Spleen (tissue), 13 donors: ENCODE measurements at places on chromosomes 12 and 14.

DNA sequence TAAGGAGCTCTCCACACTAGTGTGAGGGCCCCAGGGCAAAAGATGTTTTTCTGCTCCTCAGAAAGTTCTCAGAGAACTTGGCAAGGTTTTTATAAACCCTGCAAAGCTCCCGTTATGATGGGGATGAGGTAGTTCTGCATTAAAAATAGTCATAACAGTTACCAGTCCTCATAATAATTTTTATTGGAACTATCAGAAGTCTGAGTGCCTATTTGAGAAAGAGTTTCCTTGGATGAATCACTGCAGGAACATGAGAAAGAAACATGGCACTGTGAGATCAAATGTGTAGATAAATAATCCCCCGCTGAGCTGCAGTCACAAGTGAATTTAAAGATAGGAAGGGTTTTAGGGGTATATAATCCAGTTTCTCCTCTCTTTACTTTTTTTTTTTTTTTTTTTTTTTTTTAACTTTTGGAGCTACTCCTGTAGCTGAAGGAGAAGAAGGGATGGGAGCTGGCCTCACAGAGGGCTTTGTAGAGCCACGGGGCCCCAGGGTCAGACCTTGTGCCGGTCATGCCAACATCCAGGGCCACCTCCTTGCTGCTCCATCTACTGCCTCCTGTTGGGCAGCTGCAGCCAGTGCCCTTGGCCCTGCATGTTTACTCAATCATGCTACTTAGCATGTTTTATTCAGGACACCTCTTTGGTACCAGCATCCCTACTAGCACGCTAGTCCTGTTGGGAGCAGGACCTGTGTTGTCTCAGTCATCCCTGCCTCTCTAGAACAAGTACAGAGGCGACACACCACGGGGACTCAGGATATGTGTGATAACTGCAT is 39.5 kb downstream of the EVL start:
- no peak for DNase-seq
- H3K4me1 ChIP-seq, result peaks cover 89% of the 10 kb centered on the region
- H3K36me3 ChIP-seq, result peaks cover 34% of the 10 kb centered on the region
- no peaks in the 10 kb centered on the region for H3K27me3 ChIP-seq

GRCh38 chr14:44113769-44114730 is 393.0 kb downstream of the FSCB start:
- H3K27ac ChIP-seq, result no peak overlapping the region
- no peaks in the 10 kb centered on the region for H3K27me3 ChIP-seq
- no peak for DNase-seq
- H3K36me3 ChIP-seq, result no peaks in the 10 kb centered on the region

DNA sequence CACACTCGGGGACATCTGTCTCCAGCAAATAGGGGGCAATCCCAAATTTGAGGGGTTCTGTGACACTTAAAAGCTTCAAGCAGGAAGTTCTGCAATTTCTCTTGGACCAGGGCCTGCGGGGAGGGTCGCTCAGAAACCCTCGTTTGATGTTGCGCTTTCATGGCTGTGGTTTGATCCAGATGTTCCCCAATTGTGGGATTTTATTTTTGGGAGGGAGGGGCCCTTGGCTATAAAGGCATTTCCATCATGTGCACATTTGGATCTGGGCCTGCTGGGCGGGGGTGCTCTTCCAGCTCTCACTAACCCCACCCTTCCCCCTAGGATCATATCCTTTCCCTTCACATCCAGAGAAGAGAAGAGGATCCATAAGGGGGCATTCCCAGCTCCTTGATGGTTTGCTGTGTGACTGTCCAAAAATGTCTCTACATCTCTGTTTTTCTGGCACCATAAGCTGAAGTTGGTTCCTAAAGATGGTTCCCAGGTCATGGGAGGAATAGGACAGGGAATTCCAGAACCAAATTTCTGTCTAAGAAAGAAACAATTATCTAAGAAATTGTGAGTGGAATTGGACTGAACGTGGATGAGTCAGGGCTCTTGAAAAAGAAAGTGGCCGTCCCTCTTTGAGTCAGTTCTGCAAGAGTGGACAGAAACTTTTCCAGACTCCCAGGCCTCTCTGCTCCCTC is 47.2 kb downstream of the SMUG1 start:
- no peak for DNase-seq
- H3K4me3 ChIP-seq, result no peak overlapping the region

DNA sequence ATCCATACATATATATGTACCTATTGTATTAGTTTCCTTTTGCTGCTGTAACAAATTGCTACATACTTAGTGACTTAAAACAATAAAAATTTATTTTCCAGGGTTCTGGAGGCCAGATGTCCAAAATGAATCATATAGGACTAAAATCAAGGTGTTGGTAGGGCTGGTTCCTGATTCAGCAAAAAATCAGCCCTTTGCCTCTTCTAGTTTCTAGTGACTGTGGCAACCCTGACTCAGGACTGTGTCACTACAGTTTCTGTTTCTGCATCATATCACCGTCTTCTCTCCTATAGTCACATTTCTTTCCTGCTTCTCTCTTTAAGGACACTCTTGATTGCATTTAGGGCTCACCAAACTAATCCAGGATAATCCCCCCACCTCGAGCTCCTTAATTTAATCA is 386.3 kb upstream of the TBX3 start:
- no peaks in the 10 kb centered on the region for H3K36me3 ChIP-seq
- no peaks in the 10 kb centered on the region for H3K27me3 ChIP-seq
- DNase-seq, result no peak
- no peaks in the 10 kb centered on the region for H3K4me1 ChIP-seq
- no peak overlapping the region for H3K27ac ChIP-seq
- no peak overlapping the region for H3K4me3 ChIP-seq

DNA sequence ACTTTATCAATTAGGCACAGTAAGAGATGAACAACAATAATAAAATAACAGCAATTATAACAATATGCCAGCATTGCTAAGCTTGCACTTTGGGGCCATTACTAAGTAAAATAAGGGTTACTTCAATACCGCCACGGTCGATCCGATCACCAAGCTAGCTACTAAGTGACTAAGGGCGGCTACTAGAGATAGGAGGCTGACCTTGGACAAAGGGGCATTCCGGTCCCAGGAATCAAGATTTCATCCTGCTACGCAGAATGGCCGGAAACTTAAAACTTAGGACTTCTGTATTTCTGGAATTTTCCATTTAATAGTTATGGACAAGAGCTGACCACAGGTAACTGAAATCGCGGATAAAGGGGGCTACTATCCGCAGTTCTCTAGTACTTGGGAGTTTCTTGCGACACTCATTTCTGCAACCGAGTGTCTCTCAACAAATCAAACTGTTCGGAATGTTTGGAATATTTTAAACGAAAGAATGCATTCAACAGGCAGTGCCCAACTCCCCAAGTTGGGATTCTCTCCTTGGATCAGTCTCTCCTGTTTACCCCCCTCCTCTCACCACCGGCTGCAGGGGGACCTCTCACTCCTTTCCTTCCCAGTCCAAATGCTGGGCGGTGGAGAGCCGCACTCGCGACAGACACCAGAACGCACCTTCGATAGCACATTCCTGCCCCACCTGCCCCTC is 650 bp downstream of the HEBP1 start:
- H3K4me1 ChIP-seq, result peaks cover 47% of the 10 kb centered on the region
- H3K27ac ChIP-seq, result peak overlapping the region; percentile 79
- peak overlapping the region; percentile 74 for H3K4me3 ChIP-seq
- no peak for DNase-seq

GRCh38 chr12:51867796-51868428 is 19.4 kb upstream of the FIGNL2 start:
- DNase-seq, result no peak
- peaks cover 26% of the 10 kb centered on the region for H3K27me3 ChIP-seq
- peaks cover 29% of the 10 kb centered on the region for H3K4me1 ChIP-seq
- no peak overlapping the region for H3K4me3 ChIP-seq
- H3K27ac ChIP-seq, result no peak overlapping the region

GRCh38 chr12:81332054-81332453 is 254.2 kb downstream of the ACSS3 start:
- H3K27me3 ChIP-seq, result no peaks in the 10 kb centered on the region
- no peaks in the 10 kb centered on the region for H3K36me3 ChIP-seq
- no peak overlapping the region for H3K4me3 ChIP-seq
- H3K27ac ChIP-seq, result no peak overlapping the region
- no peak for DNase-seq

GRCh38 chr14:102579696-102580549 is 12.5 kb upstream of the RCOR1 start:
- DNase-seq, result no peak
- no peaks in the 10 kb centered on the region for H3K27me3 ChIP-seq
- H3K4me1 ChIP-seq, result no peaks in the 10 kb centered on the region
- H3K36me3 ChIP-seq, result no peaks in the 10 kb centered on the region
- H3K27ac ChIP-seq, result no peak overlapping the region

GRCh38 chr12:25958428-25959070 is at the start of gene RASSF8:
RASSF8 (plus strand) TSS chr12:25958682; CDS start chr12:26055344, 96,662 bp downstream.
- peaks cover 30% of the 10 kb centered on the region for H3K4me1 ChIP-seq
- peak within 1 kb of the TSS; percentile 55 for H3K4me3 ChIP-seq

DNA sequence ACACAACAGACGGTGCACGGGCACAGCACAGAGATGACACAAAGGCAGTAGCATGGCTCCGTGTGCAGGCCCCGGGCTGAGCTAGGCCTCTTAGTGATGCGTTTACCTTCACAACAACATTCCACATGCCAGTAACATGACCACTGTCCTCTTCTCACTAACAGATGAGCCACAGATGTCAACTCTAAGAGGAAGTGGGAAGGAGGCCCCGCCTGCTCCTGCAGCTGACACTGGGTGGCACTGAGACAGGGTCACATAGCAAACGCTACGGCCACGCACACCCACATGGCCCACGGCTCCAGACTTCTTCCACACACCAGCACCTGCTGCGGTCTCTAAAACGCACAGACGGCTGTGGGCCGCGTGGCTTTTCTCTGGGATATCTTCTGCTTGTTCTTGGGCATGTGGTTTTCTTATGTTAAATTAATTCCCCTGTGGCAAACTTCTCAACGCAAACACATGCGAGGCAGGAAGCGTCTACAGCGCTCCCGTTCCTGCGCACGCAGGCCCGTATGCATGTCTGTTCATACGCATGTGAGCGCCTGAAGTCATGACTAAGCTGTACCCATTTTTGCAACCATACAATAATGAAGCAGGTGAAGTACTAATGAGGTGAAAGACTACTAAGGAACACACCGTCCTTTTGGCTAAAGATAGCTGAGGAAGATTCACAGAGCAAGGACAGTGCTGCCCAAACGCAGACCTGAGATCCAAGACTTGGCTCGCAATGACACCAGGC is 26.8 kb downstream of the AMN start:
- H3K4me3 ChIP-seq, result no peak overlapping the region
- DNase-seq, result peak; percentile 87
- no peaks in the 10 kb centered on the region for H3K27me3 ChIP-seq
- peak overlapping the region; percentile 63 for H3K27ac ChIP-seq

GRCh38 chr14:51308866-51309265 is 68.8 kb downstream of the TMX1 start:
- H3K27ac ChIP-seq, result no peak overlapping the region
- DNase-seq, result no peak
- no peaks in the 10 kb centered on the region for H3K27me3 ChIP-seq
- H3K36me3 ChIP-seq, result no peaks in the 10 kb centered on the region
- H3K4me1 ChIP-seq, result no peaks in the 10 kb centered on the region

- peaks cover 33% of the 10 kb centered on the region for H3K36me3 ChIP-seq
- no peak for DNase-seq
- H3K4me3 ChIP-seq, result no peak overlapping the region
- H3K27ac ChIP-seq, result no peak overlapping the region
Measured at GRCh38 chr12:50016501-50017475, 8.5 kb downstream of the RACGAP1 start.

- H3K4me1 ChIP-seq, result peaks cover 18% of the 10 kb centered on the region
- H3K4me3 ChIP-seq, result no peak overlapping the region
- no peak for DNase-seq
- no peak overlapping the region for H3K27ac ChIP-seq
- no peaks in the 10 kb centered on the region for H3K36me3 ChIP-seq
Measured at GRCh38 chr12:89314060-89314761, 38.1 kb downstream of the DUSP6 start.

- no peak overlapping the region for H3K27ac ChIP-seq
- no peaks in the 10 kb centered on the region for H3K4me1 ChIP-seq
- DNase-seq, result no peak
- H3K36me3 ChIP-seq, result no peaks in the 10 kb centered on the region
- no peak overlapping the region for H3K4me3 ChIP-seq
Measured at GRCh38 chr12:30166006-30166795, 382.5 kb upstream of the TMTC1 start.

DNA sequence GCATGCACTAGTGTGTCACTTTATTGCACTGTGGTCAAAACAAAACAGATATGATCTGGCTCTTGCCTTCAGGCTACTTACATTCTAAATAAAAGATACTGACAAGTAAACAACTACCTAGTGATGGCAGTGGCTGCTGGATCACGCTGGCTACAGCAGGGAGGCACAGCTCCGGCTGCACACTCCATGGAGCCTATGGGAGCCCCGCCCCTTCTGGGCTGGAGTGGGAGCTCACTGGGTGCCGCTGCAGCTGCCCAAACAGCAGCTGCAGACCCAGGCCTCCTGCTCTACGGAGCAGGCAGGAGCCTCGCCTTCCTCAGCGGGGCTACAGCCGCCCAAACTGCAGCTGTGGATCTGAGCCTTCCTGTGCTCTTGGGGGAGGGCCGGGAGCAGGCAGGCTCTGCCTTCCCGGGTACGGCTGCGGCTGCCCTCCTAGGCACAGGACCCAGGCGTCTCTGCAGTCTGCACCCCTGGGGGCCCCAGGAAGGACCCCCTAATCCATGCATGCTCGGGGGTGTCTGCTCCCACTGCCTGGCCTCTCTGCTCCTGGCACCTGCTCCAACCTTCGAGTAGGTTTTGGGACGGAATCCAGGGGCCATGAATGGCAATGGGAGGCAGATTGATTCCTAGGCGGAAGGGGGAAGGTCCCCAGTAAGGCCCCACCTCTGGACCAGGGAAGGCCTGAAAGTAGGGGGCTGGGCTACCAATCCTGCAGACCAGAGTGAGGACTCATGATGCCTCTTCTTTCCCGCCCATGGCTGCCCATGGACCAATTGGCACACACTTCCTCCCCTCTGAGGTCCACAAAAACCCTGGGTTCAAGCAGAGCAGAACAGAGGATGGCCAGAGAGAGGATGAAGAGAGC is 253.1 kb downstream of the ANO6 start:
- no peaks in the 10 kb centered on the region for H3K27me3 ChIP-seq
- no peak for DNase-seq
- no peaks in the 10 kb centered on the region for H3K36me3 ChIP-seq
- H3K4me1 ChIP-seq, result no peaks in the 10 kb centered on the region
- no peak overlapping the region for H3K27ac ChIP-seq

- no peak overlapping the region for H3K27ac ChIP-seq
- H3K27me3 ChIP-seq, result no peaks in the 10 kb centered on the region
- no peak for DNase-seq
- H3K4me1 ChIP-seq, result no peaks in the 10 kb centered on the region
- H3K4me3 ChIP-seq, result no peak overlapping the region
- H3K36me3 ChIP-seq, result no peaks in the 10 kb centered on the region
Measured at GRCh38 chr12:87943762-87944161, 85.4 kb downstream of the C12orf50 start.

GRCh38 chr12:75651342-75651695 is 139.9 kb upstream of the KRR1 start:
- no peaks in the 10 kb centered on the region for H3K4me1 ChIP-seq
- no peak for DNase-seq
- peak overlapping the region; percentile 27 for H3K27ac ChIP-seq
- no peak overlapping the region for H3K4me3 ChIP-seq
- H3K27me3 ChIP-seq, result no peaks in the 10 kb centered on the region
